ENCODE measurements at places on chromosomes 3 and 15.

DNA sequence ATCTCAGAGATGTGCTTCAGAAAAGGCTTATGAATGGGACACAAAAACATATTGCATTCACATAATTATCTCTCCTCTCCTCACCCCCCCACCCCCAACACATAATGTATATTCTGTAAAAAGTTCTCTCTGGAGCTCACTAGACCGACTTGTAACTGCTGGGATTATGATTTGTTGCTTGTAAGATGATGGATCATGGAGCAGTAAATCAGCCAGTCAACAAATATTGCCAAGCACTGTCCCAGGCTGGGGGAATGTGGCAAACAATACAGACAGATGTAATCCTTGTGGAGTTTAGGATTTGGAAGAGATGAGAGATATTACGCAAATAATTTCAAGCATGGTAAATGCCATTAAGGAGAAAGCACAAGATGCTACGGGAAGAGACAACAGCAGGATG lies 114.8 kb downstream of the PEX5L start:
- no peak for DNase-seq

GRCh38 chr15:87626860-87627259 lies 629.7 kb downstream of the NTRK3 start:
- no peak for DNase-seq

DNA sequence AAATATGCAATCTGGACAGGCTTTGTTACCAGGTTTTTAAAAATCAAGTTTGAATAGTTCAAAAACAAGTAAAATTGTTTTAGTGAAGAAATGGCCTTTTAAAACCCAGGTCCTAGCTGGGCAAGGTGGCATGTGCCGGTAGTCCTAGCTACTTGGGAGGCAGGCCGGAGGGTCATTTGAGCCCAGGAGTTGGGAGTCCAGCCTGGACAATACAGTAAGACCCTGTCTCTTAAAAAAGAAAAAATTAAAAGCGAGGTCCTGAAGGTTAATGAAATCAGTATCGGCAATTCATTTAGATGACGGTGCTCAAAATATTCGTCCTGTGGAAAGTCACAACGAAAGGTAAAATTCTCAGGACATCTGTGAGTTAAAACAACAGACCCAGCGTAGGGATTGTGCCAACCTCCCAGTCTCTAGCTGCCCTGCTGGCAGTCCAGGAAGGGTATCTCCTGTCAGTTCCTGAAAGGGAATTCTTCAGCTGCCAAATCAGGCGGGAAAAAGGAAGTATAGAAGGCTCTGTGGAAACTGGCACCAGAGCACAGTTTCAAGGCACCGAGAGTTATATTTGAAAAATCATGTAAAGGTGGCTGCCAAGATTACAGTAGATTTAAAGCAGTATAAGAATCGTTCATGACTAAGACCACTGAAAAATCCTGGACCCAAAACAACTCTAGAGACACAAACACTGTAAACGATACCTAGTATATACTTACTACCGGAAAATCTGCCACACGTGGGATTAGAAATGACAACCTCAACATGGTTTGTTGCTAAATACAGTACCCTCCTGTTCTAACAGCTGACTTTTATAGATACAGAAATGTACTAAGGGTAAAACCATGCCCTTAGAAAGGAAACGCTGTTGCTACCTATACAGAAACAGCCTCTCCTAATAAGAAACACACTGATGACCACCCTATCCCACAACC lies 1.2 kb upstream of the ABHD17C start:
- DNase-seq, result no peak

DNA sequence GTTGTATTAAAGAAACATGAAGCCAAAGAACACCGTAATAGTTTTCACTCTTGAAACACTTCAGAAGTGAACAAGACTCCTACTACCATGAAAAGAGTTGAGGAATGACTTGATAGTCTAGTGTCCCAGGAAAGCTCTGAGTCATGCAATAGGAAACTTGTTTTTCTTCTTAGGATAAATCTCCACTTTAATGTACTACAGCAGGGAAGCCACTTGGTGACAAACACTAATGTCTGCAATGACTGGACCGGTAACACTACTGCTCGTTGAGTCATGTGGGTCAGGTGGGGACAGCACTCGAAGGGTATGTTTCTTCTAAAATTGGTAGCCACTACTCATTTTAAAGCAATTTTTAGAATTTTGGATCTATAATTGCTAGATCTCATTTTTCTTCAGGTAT lies 291.7 kb upstream of the CNTN3 start:
- DNase-seq, result no peak

DNA sequence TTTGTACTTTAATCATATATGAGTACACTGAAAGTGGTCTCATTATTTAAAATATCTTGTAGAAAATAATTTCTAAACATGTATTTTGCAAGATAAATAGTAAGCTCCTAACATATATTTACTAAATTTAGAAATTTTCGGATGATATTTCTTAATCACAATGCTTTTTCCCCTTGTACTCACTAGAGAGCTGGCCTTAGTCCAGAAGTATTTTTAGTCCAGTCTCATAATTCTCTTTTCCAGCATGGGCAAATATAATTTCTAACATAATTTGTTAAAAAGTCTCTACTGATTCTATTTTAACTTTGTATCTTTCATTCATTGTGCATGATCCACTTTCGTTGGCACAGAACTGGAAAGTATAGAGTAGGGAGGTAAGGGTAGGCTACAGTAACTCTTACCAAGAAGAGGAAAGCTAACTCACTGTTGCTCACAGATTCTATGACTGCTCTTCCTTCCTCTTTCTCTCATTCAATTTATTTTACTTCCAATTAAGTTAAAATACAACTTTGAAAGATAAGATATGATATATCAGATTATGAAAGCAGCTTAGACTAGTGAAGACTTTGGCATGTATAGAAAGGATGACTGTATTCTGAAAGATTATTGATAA lies 39.3 kb downstream of the FGF7 start:
- no peak for DNase-seq

GRCh38 chr15:66085128-66085527 lies 168.4 kb downstream of the MEGF11 start:
- DNase-seq, result no peak

DNA sequence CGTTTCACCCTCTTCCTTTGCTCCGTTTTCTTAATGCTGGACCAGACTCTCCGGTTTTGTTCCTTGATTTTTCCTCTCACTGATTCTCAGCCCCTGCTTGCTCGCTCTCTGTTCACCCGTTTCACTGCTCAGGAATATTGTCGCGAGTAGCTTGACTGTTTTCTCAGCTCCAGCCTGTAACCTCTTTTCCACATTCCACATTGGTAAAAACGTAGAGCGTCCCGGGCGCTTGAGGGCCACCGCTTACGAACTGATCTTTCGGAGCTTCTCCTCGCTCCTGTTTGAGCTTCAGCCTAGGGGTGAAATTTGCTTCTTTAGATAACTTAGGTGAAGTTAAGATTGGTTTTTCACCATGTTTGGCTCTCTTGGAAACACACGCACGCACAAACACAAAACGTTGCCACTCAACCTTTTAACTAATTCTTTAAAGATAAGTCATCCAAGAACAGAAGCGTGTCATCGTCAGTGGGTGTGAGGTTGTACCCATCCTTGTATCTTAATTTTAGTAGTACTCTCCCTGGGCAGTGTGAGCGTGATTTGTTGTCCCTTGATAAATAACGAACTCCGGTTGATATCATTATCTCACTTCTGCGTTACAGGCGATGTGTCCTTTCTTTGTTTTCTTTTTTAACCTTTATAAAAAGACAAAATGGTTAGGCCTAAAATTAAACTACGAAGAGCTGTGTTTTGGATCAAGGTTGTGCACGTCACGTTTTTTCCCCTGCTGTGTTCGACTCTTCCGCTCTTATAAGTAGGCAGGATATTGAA lies 1.0 kb downstream of the PAK2 start:
- no peak for DNase-seq

GRCh38 chr3:31358473-31359070 lies 174.2 kb upstream of the STT3B start:
- DNase-seq, result no peak

- no peak for DNase-seq
These were observed 4.1 kb downstream of the PXYLP1 start for GRCh38 chr3:141235661-141236171.

- DNase-seq, result no peak
These were observed 64.3 kb downstream of the NCEH1 start for GRCh38 chr3:172646439-172647015.

- DNase-seq, result no peak
These were observed 1047.4 kb downstream of the IGSF11 start for GRCh38 chr3:117987256-117987655.
